ENCODE measurements at places on chromosomes 16 and 17.

GRCh38 chr17:80432961-80433550, 18.1 kb downstream of the ENDOV start:
- no peak for DNase-seq

- peak; percentile 99 for DNase-seq
Measured at GRCh38 chr17:73588891-73589290, 55.4 kb downstream of the SDK2 start.

- no peak for DNase-seq
Measured at GRCh38 chr17:77491921-77492445, 351.2 kb downstream of the SEC14L1 start.

DNA sequence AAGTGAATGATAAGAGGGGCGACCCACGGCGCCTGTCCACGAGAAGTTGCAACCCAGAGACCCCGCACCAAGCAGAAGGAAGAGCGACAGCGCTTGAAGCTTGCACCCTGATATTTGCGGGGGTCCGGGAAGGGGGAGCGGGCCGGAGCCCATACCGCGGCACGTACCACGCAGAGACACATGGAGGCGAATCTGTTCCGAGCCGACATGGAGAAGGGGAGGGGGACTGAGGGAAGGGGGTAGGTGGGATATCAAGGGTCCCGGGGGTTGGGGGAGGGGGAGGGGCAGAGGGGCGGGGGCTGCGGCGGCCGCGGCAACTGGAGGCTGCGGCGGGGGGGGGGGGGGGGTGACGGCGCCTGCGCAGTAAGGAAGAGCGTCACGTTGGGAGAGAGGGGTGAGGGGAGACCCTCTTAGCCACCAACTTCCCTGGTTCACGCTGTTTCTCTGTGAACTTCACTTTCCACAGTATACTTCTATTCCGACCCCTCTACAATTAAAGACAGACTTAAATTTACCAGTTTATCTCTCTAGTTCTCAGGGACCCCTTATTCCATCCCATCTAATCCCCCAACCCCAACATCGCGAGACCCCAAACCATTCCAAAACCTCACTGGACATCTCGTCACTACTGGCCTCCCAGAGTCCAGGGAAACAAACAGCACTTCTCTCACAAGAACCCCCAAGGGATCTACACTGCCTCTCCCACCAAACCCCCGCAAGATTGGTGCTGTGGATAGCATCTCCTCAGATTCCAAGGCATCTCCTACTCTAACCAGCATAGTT, 8.0 kb downstream of the DLG4 start:
- DNase-seq = no peak

- no peak for DNase-seq
Measured at GRCh38 chr16:28304214-28304613, 11.9 kb downstream of the SBK1 start.

GRCh38 chr17:79071161-79071740, 3.4 kb upstream of the ENGASE start:
- no peak for DNase-seq

- DNase-seq = peak; percentile 67
Measured at GRCh38 chr16:77944631-77945030, 77.7 kb upstream of the CLEC3A start.

DNA sequence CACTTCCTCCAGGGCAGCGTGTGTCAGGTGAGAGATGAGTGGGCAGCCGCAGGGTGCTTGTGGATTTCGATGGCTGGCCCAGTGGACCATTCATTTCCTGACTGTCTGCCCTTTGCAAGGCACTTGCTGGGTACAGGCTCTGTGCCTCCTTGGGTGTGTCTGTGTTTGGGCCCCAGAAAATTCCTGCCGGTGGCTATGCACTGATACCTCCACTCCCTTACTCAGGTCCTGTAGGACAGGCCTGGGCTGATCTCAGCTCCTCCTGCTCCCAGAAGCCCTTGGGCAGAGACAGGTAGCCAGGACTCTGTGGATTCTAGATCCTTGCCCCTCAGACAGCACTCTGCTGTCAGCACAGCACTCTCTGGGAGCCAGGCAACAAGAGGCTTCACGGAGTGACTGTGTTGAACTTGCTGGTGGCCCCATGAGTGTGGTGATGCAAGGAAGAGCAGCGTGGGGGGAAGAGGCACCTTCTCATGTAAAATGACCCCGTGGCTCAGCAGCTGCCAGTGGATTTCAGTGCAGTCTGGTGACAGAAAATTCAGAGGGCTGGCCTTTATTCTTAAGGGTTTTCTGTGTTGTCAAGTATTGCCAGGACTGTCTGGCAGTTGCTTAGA, 29.0 kb downstream of the PGS1 start:
- peak; percentile 59 for DNase-seq

DNA sequence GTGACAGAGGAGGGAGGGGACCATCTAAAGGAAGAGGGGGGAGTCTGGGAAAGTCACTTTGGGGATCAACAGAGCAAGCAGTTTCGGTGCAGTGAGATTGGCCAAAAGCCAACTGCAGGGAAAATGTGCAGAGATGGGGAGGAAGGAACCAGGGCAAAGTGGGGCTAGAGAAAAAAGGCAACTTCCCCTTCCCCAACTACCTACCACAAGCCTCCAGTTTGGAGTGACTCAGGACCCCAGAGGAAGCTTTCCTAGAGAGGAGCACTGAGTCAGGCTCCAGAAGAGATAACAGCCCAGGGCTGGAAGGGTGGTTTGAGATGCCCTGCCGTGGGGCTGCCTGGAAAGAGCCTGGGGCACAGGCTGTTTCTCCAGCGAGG, 6.9 kb upstream of the CD300LD start:
- no peak for DNase-seq

DNA sequence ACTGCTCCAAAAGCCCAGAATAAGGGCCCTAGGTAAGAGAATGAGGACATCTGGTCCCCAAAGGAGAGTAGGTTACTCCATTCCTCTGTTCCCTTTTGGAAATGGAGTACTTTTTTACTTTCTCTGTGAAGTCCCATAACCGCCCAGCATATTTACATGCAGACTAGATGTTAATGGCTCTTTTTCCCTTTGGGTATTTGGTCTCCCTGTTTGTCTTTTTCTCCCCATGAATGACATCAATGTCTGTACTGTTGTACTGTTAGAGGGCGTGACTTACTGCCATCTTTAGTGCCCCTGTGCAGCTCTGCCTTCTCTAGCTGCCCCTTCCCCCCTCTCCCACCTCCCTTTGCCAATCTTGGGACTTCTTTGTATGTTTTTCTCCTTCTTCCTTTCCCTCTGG, 19.0 kb downstream of the GPR179 start:
- DNase-seq = no peak

GRCh38 chr16:49594153-49594552, 220.5 kb downstream of the C16orf78 start:
- DNase-seq = no peak

DNA sequence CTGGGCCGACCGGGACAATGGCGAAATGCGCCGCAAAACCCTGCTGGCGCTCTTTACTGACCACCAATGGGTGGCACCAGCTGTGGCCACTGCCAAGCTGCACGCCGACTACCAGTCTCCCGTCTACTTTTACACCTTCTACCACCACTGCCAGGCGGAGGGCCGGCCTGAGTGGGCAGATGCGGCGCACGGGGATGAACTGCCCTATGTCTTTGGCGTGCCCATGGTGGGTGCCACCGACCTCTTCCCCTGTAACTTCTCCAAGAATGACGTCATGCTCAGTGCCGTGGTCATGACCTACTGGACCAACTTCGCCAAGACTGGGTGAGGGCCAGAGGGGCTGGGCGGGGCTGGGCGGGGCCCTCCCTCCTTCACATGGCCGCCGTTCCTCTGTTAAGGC, 4.3 kb upstream of the SPEM1 start:
- no peak for DNase-seq

DNA sequence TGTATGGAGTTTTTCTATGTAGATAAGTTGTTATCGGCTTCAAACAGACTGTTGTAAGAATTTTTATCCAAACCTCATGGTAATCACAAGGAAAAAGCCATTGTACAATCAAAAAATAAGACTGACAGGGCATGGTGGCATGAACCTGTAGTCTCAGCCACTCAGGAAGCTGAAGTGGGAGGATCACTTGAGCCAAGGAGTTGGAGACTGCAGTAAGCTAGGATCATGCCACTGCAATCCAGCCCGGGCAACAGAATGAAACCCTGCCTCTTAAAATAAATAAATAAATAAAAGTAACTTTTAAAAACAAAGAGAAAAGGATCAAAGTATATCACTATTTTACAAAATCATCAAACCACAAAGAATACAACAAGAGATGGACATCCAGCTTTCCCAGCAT, 14.4 kb downstream of the OR1A1 start:
- no peak for DNase-seq

All from NCI-H524 treated with DMSO at 0.1 percent for 48 hours (cell line).